ENCODE measurements at places on chromosomes 3 and 15.

- no peak for DNase-seq
Observed at GRCh38 chr3:107962946-107963345, 127.9 kb downstream of the CD47 start.

DNA sequence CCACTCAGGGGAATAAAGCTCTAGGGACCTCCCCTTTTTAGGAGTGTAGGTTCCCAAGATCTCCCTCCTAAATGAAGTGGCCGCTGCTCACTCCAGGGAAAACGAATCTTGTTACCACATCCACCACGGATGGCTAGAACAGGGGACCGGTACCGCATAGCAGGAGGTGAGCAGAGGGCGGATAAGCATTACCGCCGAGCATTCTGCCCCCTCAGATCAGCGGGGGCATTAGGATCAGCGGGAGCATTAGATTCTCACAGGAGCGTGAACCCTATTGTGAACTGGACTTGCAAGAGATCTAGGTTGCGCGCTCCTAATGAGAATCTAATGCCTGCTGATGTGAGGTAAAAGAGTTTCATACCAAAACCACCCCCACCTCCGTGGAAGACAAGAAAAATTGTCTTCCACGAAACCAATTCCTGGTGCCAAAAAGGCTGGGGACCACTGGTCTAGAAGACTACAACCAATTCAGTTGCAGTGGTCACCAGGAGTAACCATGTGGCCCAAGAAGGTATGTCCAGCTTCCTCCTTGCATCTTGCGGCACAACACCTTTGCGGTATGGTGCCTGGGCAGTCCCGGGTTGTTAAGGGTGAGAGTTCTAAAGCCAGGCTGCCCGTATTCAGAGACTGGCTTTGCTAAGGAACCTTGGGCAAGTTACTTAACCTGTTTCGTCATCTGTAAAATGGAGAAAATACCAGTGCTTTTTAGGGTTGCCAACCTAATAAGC lies 1.1 kb upstream of the SS18L2 start:
- DNase-seq: no peak

DNA sequence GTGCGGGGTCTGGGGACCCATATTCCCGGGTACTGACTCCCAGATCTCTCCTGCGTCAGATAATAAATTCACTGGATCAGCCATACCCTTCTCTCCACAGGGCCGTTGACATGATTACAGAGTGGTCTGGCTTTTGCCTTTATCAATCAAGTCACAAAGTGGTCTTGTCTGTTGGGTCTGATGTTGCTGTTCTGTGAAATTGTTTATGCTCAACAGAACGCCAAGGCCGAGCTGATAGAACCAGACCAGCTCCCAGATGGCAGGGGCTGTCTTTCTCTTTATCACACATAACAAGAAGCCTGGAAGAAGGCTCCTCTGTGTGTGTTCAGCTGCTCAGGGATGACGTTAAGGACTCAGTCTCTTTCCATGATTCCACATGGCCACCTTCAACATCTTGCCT lies 751 bp upstream of the DCLK3 start:
- no peak for DNase-seq

- DNase-seq: no peak
Observed at GRCh38 chr15:70251246-70251990, 153.7 kb upstream of the TLE3 start.

- DNase-seq: no peak
Observed at GRCh38 chr3:194870394-194871110, 184.9 kb downstream of the FAM43A start.

GRCh38 chr3:67599821-67600220 lies 54.6 kb downstream of the SUCLG2 start:
- no peak for DNase-seq

DNA sequence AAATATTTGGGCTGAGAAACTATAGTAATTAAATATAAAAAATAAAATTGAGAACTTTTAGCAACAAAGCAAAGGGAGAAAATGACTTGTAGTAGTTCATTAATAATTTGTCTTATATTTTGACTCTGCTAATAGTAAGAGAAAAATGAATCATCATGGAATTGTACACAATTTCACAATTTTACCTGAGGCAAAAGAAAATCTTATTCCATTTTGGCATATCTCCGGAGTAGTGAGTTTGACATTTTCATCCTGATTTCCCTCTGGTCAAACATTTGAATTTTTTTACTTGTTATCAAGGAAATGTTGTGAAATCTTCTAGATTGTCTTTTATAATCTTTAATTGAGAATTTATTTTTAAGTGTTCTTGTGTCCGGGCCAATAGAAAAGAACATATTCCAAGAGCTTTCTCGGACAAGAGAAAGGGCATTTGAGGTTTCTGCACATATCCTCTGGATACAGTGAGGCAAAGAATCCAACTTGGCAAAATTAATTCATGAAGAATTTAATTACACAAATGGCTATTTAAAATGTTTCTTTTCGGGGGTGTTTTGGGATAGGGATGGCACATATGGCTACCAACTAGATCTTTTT lies 89.3 kb upstream of the IGSF10 start:
- DNase-seq: no peak

DNA sequence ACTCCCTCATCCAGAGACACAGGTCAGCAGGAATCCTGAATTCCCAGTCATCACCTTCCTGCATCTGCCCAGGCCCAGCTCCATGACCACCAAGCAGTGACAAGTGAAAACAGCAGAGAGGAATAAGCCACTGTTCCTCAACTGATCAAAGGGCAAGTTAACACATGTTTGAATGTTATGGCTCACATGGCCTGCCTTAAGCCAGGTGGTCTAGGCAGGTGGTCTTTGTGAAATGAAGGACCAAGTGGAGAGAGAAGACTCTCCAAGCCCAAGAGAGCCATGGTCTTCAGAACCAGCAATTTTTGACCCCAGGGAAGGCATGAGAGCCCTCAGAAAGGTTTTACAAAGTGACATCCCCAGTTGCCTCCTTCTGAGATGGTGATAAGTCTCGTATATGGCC lies 161.8 kb downstream of the EPHB1 start:
- DNase-seq: no peak

GRCh38 chr3:105731686-105732085 lies 137.1 kb downstream of the CBLB start:
- no peak for DNase-seq

DNA sequence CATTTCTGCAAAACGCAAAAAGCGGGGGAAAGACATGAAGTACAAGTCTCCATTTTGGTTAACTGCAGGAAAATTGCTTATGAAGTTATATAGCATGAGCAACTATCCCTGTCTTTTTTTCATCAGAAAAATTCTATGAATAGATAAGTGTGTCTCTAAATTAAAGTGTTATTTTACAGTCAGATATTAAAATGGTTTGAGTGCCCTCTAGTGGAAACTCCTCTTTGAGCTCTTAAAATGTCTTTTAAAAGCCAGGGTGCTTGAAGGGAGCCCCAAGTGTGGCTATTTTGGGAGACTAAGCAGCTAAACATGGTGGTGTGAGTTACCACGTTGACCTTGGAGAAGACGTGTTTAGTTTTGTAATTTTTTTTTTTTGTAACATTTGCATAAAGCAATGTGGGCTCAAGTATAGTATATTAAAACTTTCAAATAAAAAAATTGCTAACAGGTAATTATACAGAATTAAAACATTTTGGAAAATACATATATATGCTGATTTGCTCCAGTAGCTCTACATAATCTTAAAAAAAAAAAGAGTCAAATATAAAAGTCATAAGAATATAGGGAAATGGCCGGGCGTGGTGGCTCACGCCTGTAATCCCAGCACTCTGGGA lies 77.2 kb downstream of the PPP2R3A start:
- peak; percentile 49 for DNase-seq

DNA sequence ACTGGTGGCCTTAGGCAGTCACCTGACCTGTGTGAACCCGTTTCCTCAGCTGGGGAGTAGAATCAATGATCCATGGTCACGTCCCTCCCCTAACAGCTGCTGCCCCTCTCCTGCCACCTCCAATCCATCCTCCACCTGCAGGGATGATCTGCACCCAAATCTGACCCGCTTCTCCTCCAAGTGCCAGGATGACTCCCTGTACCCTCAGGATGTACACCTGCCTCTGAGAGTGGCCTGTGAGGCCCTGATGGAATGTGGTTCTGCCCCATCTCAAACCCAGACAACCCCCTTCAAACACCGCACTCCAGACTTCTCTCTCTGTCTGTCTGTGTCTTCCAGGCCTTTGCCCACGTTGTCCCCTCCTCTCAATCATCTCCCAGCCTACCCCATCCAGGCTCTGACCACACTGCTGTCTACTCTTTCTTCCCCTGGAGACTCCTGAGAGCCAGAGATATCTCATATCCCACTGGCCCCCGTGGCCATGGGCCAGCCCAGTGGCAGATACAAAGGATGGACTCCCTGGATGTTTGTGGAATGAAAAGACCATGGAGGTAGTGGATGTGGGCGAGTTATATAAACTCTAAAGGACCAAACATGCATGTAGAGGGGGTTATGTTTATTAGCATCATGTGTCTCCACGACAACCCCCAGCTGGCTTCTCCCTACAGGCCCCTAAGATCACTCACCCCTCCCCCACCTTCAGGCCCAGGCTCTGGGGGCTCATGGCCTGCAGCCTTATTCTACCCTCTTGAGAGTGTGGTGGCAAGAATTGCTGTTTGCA lies 84.9 kb downstream of the SMAD6 start:
- no peak for DNase-seq

DNA sequence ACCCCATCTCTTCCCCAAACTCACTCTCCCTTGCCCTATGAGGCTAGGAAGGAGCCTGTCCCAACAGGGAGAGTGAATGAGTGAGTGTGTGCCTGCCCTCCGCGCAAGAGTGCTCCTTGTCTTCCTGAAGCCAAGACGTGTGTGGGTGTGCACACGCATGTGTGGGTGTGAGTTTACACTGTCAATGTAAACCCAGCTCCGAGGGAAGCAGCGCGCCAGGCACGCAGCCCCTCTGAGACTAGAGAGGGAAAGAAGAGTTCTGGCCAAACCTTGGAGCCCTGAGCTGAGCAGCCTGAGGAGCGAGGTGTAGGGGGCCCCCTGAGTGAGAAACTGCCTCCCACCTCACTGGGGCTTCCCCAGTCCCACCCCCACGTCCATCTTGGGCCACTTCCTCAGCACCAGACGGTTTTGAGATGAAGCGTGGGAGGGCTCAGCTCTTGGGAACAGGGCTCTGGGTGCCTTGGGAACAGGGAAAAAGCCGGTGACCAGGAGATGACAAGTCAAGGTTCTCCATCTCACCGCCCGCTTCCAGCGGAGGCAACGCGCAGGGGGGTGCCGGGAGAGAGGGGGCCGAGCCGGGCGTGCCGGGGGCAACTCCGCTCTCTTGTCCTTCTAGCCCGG lies 5.1 kb downstream of the MECOM start:
- DNase-seq: no peak

DNA sequence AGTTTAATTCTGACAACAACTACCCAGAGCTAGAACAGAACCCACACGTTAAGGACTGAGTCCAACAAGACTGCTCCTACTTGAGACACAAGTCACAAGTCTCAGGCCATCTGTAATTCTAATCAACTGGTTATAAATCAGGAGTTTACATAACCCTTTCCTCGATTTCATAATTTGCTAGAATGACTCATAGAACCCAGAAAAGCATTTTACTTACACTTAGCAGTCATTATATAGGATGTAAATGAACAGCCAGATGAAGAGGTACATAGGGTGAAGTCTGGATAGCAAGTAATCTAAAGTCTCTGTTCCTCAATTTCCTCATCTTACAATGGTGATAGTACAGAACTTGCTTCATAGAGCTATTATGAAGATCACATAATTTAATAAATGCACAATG lies 1018.2 kb downstream of the DIPK2A start:
- no peak for DNase-seq

DNA sequence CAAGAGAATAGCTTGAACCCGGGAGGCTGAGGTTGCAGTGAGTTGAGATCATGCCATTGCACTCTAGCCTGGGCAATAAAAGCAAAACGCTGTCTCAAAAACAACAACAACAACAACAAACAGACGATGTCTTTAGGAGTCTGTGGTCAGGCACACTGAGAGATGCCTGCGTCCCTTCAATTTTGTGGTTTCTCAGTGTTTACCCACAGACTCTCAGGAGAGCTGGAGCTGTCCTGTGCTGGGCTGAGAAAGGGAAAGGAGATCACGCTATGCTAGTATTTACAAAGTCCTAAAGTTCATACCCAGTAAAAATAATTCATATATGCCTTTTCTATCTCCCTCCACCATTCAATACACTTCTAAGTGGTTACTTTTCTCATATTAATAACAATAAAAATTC lies 6.3 kb downstream of the LAMP3 start:
- no peak for DNase-seq

DNA sequence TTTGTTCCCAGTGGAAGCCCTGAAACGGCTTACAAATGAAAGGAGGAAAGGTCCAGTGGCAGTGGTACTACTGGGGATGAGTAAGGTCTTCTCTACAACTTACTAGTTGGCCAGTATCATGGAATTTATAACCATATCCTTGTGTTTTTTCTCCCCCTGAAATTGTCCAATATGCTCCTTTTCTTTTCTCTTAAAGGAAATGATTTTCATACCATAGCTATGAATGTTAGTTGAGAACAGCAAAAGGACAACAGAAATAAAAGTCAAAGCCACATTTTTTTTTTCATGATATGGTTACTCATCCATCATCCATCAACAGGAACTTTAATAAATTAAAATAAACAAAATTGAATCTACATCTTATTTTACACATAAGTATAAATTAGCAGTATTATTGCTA lies 450.4 kb downstream of the MFSD1 start:
- DNase-seq: no peak
